ENCODE measurements at places on chromosomes 7 and 10.

GRCh38 chr7:51009716-51010496, 227.2 kb upstream of the GRB10 start:
- DNase-seq, result no peak

- DNase-seq, result no peak
Observed at GRCh38 chr10:68562661-68563570, 2.8 kb downstream of the TET1 start.

GRCh38 chr7:24734306-24734705, 23.0 kb downstream of the GSDME start:
- DNase-seq, result no peak

GRCh38 chr7:128939075-128939860, 1.5 kb downstream of the IRF5 start:
- DNase-seq, result no peak

DNA sequence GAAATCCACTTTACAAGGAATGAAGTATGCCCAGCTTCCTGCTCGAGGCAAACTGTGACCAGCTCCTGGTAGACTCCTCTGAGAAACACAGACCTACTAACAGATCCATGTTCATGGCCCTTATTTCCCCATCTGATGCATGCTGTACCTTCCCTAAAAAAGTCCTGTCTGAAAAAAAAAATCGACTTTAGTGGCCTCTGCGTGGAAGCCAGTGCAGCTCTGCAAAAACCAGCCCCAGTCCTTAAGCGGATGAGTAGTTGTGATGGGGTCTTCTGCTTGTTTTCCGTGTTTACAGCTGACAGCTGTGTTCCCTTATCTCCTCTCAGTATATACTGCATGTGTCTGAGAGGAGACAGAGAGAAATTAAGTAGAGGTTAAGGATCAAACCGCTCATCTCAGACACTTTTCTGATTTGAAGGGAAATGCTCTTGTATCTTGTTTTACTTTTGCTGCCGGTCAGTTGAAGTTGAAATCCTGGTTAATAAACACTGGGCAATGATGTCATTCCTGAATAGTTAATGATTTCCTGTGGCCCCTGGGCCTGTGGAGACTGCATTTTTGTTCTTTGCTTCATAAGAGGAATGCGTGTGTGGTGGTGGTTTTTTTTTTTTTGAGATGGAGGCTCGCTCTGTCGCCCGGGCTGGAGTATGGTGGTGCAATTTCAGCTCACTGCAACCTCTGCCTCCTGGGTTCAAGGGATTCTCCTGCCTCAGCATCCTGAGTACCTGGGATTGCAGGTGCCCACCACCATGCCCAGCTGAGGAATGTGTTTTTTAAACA, 67.6 kb downstream of the DOCK1 start:
- DNase-seq, result peak; percentile 80

GRCh38 chr7:20310963-20311742, 19.5 kb upstream of the ITGB8 start:
- DNase-seq, result no peak

GRCh38 chr10:77056650-77057049, 581.0 kb downstream of the KCNMA1 start:
- no peak for DNase-seq

DNA sequence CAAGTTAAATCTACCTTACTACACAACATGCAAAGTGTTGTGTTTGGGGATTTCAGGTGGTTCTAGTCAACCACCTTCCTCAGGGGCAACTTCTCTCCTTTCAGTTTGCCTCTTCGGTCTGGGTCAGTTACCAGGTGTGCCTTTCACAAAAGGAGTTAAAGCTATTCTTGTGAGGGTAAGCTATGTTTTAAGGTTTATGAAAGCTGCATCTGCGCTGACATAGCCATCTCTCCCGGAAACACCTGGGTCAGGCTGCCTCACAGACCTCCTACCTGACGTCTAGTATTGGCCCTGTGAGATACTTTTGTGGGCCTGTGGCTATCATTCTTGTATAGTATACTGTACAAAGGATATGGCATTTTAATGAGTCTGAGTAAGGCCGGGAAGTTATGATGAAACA, 67.7 kb upstream of the ITGA8 start:
- no peak for DNase-seq

- no peak for DNase-seq
Observed at GRCh38 chr10:130470286-130470685, 334.1 kb downstream of the GLRX3 start.

DNA sequence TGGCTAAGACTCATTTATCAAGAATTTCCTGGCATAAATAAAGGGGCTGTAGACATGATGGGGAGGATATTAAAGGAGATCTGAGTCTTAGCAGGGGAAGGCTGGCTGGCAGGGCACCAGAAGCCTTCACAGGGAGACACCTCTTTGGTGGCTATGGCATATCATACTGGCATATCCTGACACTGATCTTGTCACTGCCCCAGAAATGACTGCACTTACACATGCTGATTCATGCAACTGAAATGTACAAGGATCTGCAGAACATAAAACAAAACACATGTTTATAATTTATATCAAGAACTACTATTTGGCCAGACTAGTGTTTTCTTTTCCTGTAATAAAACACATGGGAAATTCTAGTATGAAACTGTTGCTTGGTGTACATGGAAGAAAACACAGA, 5.5 kb upstream of the LIPN start:
- DNase-seq, result peak; percentile 16

DNA sequence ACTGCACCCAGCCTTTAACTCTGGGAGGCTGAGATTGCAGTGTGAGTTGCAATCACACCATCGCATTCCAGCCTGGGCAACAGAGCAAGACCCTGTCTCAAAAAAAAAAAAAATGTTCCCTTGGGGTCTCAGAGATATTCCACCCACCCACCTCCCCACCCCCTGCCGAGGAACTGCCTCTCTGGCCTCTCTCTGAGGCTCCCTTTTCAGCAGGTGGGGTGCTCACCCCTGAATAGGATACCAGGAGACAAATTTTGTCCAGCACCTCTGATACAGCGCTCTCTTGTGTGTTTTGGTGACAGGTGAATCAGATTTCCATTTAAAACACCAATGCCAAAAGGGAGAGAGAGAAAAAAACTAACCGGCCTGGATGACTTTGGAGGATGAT, 92.6 kb upstream of the KIF5B start:
- no peak for DNase-seq

DNA sequence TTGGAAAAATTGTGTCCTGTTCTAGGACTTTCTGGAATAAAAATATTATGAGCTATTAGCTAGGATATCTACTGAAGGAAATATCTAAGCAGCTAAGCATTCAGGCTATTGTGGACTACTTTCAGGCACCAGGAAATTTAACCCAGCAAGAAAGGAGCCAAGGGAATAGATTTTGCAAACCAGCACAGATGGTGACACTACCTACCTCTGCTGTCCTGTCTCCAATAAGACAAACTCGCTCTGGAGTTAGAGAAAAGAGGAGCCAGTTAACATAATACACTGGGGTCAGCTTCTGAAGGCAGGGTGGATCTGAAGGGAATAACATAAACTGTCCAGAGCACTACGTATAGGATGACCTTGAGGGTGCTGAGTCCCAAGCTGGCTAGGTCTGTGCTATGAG, 223.7 kb upstream of the PRSS58 start:
- DNase-seq, result no peak

Measured in AG04449 (cell line).